NCI-H1105 (cell line): ENCODE measurements at places on chromosomes 4 and X.
A peak's percentile ranks its signal among the peaks of the same experiment; 100 is the strongest.

GRCh38 chr4:94446386-94446785, 5.4 kb upstream of the PDLIM5 start:
- DNase-seq: no peak

GRCh38 chr4:76023389-76023788, at the start of gene CXCL10:
Gene CXCL10, minus strand, starts transcription at chr4:76023497. Its CDS starts 66 bp downstream, at chr4:76023431.
- no peak for DNase-seq

GRCh38 chrX:13845721-13846378, 29.0 kb upstream of the GPM6B start:
- DNase-seq: no peak

DNA sequence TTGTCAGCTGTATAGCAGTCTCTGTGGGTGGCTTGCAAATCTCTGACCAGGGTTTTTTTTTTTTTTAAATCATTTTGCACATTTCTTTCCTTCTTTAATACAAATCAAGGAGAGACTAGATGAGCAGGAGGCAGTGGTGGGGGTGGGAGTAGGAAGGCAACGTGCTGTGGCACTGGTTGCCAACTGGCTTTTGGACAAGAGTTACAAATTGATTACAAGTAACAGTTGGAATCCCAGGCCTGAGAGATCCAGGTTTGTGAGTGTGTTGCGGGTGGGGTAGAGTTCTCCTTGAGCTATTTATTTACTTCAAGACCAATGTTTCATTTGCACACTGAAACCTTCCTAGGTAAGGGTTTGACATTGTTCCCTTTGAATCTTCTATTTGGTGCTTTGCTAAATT, 325.3 kb downstream of the AFF2 start:
- DNase-seq: no peak

GRCh38 chr4:83389756-83390505, 55.3 kb upstream of the HPSE start:
- DNase-seq: no peak

DNA sequence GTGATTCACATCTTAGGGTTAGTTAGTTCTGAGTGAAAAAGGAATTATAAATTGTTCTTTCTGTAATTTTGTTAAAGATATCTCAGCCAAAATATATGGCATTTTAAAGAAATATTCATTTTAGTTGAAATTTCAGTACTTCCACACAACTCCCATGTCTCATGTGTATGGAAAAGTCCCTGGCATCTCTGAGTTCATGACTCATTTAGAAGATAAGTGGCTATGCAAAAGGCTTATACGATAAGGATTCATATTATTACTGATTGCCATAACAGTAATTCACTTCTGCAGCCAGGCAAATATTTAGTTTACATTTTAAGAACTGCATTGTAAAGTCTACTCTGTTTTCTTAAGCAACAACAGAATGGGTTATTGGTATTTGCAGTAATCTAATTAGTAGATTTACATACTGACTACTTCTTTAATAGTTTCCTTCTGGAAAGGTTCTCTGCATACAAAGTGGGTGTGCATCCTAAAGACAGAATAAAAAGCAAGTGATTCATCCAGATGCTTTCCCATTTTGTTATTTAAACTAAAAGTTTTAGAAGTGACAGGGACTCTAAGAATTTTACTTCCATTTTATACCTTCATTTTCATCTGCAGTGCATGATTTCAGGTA, 682.4 kb upstream of the PABPC4L start:
- no peak for DNase-seq

GRCh38 chr4:92791871-92792440, 488.2 kb downstream of the GRID2 start:
- DNase-seq: no peak

- peak; percentile 32 for DNase-seq
Measured at GRCh38 chrX:21408307-21408706, 34.1 kb downstream of the CNKSR2 start.

DNA sequence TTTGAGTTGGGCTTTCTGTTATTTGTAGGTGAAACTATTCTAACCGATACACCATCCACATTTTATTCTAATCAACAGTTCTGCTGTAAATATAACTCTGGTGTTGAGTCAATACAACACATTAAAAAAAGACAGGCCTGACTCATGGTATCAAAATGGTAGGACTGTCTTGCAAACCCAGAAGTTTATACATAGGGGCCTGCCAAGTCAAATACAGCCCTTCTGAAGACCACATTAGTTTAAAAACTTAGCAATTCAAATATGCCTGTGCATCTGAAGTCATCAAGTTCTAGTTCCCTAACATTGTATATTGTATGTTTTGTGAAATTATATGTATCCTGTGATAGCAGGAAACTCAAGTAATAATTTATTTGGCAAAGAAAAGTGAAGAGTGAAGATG, 24.4 kb upstream of the PDE5A start:
- DNase-seq: no peak

GRCh38 chr4:66911880-66912279, 633.4 kb downstream of the CENPC start:
- DNase-seq: no peak

DNA sequence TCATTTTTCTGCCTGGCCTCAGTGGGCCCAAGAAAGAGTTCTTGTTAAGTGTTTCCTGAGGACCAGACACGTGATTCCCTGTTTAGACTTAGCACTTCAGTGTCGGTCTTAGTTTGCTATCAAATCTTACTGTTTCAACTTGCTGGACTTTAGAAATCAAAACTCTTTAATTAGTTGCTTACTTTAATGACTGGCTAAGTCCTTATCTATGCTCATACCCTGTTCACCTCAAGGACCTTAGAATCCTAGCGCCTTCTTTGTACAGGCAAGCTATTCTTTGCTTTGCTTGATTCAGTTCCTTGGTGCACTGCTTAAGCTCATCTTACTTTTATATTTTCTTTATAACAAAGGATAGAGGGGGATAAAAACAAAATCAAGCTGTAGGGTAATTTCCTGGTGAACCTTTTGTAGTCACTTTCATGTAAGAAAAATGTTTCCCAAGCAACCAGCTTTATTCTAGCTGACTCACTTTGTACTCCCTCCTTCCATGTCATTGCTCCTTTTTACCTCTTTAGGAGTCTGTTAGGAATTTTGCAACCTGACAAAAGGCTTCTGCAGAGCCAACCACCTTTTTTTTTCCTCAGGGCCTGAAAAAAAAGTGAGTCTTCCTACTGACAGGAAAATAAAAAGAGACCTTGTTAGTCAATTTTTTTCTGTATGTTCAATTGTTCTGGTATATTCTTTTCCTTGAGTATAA, 14.7 kb downstream of the WDR44 start:
- DNase-seq: no peak

DNA sequence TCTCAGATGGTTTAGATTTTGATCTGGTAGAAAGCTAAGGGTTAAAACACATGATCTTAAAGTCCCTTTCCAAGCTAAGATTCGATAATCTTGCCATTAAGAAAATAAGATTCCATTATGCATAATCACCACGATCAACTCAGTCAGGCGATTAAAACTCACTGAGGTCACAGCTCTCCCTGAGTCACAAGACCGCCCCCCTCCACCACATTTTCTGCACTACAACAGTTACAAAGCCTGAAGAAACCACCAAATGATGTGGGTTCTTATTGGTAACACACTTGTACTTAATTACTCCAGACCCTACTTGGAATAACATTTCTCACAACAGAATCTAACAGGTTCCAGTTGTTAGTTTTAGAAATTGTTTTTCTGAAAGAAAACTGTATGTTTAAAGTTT, 62.8 kb downstream of the SH3KBP1 start:
- no peak for DNase-seq

DNA sequence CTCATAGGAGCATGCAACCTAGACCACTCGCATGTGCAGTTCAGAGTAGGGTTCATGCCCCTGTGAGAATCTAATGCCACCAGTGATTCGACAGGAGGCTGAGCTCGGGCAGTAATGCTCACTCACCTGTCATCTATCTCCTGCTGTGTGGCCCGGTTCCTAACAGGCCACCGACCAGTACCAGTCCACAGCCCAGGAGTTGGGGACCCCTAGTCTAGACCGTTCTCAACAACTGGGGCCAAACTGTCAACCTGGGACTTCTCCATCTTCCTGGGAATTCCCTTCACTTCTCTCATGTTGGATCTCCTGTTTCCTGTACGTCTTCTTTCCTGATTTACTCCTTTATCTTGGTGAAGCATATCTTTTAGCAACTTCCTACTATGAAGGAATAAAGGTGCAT, 79.4 kb upstream of the HELT start:
- DNase-seq: no peak

DNA sequence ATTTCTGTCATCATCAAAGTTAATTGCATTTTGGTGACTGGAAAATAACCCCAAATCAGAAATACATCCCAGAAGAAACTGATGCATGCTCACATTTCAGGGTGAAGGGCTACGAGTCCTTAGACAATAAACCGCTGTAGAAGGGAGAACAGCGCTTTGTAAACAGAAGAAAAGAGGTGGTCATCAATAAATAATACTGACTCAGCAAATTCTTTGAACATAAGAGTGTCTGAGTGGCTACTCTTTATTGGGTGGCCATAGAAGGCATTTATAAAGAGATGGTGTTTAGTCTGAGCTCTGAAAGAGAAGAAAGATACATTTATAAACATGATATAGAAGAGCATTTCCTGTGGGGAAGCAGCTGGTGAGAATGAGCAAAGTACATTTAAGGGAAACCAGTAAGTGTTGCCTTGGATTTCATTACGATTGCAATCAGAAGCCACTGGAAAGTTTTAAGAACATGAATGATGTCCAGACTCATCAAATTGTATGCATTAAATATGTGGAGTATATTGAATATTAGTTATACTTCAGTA, 246.9 kb upstream of the GIMD1 start:
- no peak for DNase-seq

- DNase-seq: no peak
Measured at GRCh38 chrX:805103-805670, 174.6 kb downstream of the SHOX start.

DNA sequence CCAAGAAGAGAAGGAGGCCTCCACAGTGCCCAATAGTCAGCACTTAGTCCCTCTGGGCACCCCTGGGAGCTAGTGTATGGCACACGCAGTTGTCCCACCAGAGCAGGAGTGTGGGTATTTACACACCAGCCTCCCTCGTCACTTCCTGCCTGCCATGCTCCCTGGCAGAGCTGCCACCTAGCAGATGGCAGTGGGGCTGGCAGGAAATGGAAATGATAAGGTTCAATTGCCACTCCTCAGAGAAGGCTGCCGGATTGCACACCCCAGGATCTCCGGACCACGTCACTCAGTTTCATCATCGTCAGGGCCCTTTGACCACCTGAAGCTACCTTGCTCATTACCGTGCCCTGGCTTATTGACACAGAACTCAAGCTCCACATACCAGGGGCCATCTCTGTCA, 173.3 kb upstream of the PSAPL1 start:
- DNase-seq: no peak

DNA sequence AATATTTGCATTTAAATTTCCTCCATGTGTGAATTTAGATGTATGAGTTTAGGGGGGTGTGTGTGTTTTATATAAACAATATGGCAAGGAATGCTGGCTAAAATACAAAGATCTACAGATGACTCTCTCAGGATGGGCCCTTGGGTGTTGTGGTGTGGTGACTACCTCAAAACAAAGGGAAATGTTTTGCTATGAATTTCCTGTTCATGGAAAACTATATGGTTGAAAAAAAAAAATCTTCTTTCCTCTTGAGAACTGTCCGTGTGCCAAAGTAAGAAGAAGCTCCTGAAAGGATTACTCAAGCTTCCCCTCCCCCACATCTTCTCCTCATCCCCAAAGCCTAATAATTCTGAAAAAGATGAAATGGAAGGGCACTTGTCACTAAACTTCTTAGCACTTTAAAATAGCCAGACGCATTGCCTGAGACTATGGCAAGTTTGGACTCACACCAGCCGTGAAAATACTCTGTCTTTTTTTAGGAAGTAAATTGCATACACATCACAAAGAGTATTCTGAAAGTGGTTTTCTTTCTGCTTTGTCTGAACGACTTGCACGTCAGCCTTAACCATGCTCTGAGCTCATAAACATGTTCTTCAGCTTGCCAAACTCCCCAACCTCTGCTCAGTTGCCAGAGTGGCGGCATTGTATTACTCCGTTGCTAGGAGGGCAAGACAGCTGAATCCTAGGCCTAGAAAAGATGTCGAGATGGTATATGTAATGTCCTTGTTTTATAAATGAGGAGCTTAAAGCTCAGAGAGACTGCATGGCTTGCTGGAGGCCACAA, 250.4 kb upstream of the JADE1 start:
- no peak for DNase-seq

DNA sequence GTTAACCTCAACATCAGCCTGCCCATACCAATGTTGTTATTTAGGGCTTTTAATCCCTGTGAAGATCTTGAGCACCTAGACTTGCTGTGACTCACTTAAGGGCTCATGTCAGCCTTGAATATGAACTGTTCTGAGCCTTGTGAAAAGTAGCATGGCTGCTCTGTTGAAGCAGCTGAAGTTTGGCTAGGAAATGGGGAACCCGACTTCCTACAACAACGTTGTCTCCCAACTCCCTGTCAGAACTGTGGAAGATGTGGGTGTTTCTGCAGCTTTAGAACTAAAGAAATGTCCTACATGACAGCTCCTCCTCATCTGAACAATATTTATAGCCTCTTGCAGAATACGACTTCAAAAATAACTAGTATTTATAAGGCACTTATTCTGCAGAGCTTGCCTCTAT, 27.5 kb downstream of the STOX2 start:
- no peak for DNase-seq

GRCh38 chr4:2624782-2625530, 88.5 kb downstream of the FAM193A start:
- no peak for DNase-seq

GRCh38 chr4:98645527-98645926, 12.9 kb downstream of the TSPAN5 start:
- DNase-seq: no peak

DNA sequence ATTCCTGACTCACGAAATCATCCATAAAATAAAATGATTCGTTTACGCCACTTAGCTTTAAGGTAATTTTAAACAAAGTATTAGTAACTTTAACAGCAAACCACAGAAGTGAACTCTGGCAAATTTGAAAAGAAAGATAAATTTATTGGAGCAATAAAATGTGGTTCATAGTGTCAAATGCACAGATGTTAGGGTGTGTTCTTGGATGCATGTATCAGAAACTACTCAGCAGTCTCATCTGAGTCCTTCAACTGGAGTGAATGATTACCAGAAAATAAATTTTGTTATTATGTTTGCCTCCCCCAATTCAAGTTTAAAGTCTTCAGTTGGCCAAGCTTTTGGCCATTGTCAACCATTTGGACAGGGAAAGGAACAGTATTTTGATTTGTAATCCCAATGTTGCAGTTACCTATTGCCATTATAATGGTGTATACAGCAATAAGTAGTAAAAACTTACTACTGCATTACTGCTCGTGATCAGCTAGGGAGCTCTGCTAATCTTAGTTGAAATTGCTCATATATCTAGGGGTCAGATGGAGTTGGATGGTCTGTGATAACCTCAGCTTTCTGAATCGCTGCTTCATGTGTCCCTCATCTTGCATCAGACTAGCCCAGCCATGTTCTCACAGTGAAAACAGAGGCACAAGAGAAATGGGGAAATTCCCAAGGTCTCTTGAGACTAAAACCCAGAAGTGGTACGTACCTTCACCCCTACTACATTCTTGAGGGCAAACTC, 254.6 kb upstream of the KCNIP4 start:
- no peak for DNase-seq

GRCh38 chr4:87530868-87531267, 1.7 kb upstream of the SPARCL1 start:
- DNase-seq: peak; percentile 24
